Left renal pelvis (tissue), 4 donors: ENCODE measurements at places on chromosomes 2 and 18. TPM values are rescaled to one million over a fixed set of nuclear protein-coding genes. Genes with fewer than 3 reads are reported as not detected.

- DNase-seq: no peak
Observed at GRCh38 chr18:47832348-47832747, 98.1 kb downstream of the SMAD2 start.

DNA sequence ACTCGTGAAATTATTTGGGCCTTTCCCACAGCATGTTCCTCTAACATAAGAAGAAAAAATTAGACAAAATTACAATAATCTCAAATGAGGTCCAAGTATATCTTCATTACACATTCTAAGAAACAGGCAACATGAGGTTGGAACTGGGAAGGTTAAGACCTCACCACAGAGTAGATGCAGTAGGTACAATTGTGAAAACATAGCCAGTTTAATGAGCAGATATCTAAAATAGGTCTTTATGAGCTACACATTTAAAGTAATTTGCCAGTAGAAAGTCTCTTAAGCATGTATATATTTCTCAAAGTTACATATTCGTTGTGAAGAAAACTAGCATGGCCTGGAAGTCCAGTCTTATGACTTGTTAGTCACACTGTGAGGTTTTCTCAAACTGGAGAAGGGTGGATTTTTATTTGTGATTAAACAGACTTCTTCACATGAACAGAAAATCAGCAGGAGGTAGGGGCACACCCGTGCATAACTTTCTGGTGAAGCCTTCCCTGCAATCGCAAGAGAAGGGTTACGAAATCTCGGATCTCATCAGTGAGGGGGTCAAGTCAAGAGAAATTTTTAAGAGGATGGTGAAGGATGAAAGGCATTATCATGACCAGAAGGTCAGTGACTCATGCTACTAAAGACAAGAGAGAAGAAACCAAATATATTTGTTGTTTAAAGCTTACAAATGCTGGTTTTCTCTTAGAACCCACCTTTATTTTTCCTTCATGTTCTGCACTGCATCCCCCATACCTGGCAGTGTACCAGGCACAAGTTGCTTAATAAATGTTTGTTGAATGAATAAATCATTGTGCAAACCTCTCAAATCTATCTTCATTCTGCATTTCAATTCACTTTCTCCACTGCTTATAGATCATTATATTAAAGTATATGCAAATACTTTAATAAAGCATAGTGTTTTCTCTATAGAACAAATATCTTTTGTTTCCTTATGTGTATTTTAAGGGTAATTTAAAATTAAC is 5.1 kb upstream of the RAB27B start:
- no peak for DNase-seq

DNA sequence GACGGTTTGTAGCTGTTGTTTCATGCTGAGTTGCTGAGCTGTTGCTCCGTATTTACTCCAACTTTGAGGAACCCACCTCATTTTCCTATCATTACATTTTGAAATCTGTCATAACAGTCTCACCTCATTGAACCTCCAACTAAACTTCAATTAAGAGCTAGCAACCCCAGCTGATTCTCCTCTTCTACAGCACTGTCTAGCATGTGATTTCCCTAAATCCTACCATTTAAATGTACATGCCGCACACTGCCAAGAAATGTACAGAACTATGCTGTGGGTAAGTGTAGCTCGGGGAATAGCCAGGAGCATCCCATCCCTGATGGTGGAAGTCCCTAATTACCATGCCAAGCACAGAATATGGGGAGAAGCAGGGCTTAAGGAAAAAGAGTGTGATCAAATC is 299.9 kb downstream of the AFF3 start:
- no peak for DNase-seq

DNA sequence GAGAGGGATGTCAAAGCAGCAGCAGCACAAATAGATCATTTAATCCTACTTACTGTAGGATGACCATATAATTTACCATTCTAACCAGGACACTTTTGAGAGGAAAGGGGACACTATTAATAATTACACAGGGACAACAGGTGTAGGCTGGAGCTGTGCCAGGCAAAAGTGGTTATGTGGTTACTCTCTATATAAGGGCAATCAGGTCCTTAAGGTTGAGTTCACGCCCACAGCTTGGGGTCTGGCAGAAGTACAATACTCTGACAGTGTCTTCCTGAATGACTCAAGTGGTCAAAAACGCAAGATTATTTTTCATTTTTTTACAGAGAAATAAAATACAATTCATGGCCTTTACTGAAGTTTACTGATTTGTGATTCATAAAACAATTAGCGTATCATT is 2.8 kb downstream of the PREPL start:
- no peak for DNase-seq

DNA sequence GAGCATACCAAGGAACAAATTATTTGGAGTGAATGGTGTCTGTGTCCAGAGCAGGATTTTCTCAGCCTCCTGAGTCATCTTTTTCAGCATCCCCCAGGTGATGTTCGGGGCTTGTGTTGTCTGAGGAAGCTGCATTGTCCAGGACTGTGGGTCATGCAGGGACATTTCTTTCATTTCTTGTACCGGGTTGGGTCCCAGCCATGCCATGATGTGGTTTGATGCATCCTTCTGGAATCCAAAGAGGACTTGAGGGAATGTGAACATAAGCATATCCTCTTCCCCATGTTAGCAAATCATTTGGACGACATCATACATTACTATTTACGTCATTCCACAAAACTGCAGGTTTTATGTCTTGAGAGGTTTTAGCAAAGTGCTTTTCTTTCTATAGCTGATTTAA is 797.8 kb downstream of the CCDC85A start:
- DNase-seq: no peak

DNA sequence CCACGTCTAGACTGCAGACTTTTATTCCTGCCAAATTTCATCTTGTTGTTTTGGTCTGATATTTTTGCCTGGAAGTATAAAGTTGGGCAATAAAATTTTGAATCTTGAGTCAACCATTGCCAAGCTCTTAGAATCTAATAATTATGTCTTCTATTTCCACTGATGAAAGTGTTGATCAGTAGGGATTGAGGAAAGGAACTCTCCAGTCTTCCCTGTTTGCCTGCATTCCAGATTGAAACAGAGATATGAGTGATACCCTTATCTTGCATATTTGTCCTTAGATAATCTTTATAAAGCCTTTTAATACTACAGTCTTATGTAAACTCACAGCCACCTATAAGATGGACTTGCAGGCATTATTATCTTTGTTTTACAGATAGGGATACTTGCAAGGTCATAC is 45.5 kb upstream of the UBE2E3 start:
- DNase-seq: no peak

DNA sequence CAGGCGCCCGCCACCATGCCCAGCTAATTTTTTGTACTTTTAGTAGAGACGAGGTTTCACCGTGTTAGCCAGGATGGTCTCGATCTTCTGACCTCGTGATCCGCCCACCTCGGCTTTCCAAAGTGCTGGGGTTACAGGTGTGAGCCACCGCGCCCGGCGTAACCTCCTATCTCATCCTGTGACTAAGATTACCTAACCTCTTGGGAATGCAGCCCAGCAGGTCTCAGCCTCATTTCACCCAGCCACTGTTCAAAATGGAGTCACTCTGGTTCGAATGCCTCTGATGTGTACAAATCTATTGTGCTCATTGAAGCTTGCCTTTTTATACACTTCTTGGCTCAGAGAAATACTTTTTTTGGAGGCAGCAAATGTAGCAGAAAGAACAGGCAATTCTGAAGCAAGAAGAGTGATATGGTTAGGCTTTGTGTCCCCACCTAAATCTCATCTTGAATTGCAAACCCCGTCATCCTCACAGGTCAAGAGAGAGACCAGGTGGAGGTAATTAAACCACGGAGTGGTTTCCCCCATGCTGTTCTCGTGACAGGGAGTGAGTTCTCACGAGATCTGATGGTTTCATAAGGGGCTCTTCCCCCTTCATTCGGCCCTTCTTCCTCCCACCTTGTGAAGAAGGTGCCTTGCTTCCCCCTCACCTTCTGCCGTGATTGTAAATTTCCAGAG is 60.6 kb downstream of the SLC4A3 start:
- no peak for DNase-seq

- DNase-seq: no peak
Observed at GRCh38 chr18:37284260-37284659, 281.3 kb downstream of the CELF4 start.

GRCh38 chr18:649341-649740 is 8.1 kb upstream of the TYMS start:
- no peak for DNase-seq

DNA sequence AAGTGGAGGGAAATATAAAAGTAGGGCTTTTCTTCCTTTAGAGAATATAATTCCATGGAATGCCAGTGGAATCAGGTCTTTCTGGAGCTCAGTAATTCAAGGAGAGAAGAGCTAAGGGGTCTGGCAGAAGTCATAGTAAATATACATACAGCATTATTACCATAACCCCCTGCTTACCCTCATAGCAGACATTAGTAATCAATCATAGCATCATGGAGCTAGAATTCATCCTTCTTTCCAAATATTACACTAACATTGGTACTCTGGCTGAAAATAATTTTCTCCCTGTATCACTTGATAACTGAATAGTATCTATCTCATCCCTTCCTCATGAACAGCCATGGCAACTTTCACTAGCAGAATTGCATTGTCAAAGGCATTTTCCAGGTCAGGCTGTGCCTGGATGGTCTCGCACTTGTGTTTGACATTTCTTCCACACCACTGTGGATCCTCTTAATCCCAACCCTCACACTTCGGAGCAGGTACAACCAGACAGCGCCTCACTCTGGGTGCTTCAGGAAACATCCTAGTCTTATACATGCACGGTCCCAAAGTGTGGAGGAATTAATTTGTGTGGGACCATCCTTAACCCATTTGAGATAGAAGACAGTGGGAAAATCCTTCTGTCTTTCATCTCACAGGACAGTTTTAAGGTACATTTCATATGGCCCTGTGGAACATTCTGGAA is 84.2 kb upstream of the SEC11C start:
- DNase-seq: no peak

- DNase-seq: no peak
Observed at GRCh38 chr2:119702203-119702917, 23.4 kb downstream of the TMEM177 start.

GRCh38 chr2:215466097-215466909 is 30.4 kb upstream of the FN1 start:
- DNase-seq: no peak

DNA sequence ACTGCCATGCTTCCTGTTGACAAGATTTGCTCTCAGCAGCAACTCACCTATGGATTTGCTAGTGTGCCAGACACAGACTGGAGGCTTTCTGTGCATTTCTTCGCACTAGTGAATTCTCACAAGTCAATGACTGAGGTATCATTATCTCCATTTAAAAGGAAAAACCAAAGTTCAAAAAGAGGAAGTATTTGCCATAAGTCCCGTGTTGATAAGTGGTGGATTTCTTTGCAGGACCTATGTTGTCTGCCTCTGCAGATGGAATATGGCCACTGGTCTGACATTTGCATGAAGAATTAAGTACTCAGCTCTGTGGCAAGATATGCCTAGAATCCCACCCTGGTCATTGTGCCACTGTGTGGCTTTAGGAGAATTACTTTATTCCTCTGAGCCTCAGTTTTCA is 299.6 kb downstream of the PAX3 start:
- DNase-seq: no peak

- DNase-seq: no peak
Observed at GRCh38 chr2:127618551-127619202, 27.3 kb upstream of the GPR17 start.

GRCh38 chr2:149899390-149899789 is 311.8 kb upstream of the MMADHC start:
- no peak for DNase-seq

DNA sequence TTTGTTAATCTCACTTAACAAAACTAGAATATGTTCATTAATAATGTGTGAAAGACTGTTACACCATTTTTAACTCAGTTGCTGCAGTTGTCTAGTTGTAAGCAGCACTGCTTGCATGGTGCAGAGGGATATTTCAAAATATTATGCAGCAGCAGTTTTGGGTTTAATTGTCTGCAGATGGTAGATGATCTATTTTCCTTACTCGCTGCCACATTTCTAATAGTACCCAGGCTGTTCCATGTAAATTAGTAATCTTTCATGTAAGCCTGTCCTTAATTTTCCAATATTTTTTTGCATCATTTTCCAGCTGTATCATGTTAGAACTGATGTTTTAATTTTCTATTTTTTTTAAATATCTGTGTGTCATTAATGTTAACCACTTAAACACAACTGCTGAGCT is 488.1 kb upstream of the RAB12 start:
- no peak for DNase-seq

The MC2R gene
- not detected for polyA plus RNA-seq

The MLPH gene
- 2.1 TPM for polyA plus RNA-seq

The RAPH1 gene
- 13.4 TPM for polyA plus RNA-seq

The BOK gene
- polyA plus RNA-seq: 25.2 TPM

The NOSTRIN gene
- polyA plus RNA-seq: 30.3 TPM

The ATP6V1B1 gene
- 1.5 TPM for polyA plus RNA-seq
